ENCODE measurements at places on chromosomes 6 and 20.

DNA sequence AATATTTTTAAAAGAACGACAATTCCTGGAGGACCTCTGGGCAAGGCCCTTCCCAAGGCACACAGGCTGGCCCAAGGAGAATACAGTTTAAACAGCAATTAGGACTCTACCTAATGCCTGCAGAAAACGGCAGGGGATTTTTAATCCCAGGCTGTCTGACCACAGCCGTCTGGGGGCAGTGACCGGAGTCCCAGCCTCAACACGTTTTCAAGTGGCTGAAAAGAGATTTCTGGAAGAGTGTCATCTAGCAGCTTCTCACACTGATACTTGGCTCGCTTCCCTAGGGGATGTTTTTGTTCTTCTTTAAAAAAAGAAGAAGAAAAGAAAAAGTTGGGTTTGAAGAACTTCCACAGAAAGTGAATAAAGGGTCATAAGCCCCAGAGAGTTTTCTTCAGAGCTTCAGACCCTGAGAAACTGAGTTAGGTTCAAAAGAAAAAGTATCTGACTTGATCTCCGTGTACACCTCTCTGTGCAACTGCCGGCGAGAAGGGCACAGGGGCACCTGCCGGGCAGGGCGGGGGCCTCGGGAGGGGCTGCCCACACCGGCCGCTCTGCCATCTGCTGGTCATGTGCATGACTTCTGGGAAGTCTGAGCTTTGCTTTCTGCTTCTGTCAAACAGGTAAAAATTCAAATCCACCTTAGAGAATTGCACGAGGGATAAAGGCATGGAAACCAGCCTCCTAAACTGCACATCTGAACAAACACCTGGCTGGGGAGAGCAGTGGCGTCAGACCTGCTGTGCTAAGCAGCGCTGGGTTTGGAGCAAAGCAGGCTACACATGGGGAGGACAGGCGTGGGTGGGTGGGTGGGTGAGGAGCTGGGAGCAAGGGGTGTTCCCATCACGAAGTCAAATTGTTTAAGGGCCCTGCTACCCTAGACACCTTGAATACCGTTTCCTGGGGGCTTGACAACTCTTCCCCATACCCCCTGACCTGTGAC lies 33.0 kb downstream of the RRBP1 start:
- no peak for DNase-seq

GRCh38 chr20:22629927-22630326 lies 45.6 kb upstream of the FOXA2 start:
- no peak for DNase-seq

- DNase-seq, result no peak
Observed at GRCh38 chr6:37242429-37243052, 15.0 kb upstream of the TBC1D22B start.

GRCh38 chr20:8642247-8642646 lies 426.6 kb upstream of the PLCB4 start:
- no peak for DNase-seq

- peak; percentile 64 for DNase-seq
Observed at GRCh38 chr20:54103067-54103761, 32.8 kb upstream of the BCAS1 start.

GRCh38 chr6:134177236-134177635 lies 124.8 kb upstream of the SLC2A12 start:
- DNase-seq, result no peak

GRCh38 chr6:156778454-156779205 lies 1.5 kb downstream of the ARID1B start:
- DNase-seq, result peak; percentile 36

DNA sequence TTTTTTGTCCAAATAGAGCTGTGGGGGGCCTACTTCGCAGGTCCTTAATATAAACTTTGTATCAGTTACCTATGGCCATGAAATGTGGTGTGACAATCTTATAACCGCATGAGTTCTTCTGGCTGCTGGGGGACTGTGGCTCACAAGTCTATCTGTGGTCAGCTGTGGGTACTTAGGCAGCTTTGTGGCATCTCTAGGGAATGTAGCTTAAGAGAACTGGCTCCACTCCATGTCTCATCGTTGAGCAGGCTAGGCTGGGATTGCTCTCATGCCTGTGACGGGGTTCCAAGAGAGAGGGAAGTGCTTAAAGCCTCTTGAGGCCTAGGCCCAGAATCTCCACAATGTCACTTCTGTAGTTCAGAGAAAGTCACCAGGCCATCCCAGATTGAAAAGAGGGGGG lies 140.5 kb downstream of the BTBD3 start:
- no peak for DNase-seq

DNA sequence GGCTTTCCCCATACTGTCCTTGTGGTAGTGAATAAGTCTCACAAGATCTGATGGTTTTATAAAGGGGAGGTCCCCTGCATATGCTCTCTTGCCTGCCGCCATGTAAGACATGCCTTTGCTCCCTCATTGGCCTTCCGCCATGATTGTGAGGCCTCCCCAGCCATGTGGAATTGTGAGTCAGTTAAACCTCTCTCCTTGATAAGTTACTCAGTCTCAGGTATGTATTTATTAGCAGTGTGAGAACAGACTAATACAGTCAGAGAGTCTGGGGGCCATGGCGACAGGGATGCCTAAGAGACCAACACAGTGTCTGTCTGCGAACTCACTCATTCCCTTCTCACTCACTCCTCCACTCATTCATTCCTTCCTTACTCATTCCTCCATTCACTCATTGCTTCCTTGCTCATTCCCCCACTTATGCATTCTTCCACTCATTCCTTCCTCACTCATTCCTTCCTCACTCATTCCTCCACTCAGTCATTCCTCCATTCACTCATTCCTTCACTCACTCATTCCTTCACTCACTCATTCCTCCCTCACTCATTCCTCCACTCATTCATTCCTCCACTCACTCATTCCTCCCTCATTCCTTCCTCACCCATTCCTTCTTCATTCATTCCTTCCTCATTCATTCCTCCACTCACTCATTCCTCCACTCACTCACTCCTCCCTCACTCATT lies 137.5 kb upstream of the AGPAT4 start:
- no peak for DNase-seq

DNA sequence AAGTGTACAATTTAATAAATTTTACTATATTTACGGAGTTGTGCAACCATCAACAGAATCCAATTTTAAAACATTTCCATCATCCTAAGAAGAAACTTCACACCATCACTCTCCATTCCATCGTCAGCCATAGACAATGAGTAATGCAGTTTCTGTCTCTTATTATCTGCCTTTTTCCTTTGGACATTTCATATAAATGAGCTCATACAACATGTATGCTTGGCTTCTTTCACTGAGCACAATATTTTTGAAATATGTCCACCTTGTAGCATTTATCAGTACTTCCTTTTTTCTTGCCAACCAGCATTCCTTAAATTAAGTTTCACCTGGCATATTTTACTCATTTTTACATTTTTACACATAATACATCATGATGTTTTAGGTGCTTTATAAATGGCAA lies 22.7 kb upstream of the HIVEP1 start:
- DNase-seq, result no peak

GRCh38 chr6:131669891-131670290 lies 31.3 kb downstream of the OR2A4 start:
- DNase-seq, result no peak

DNA sequence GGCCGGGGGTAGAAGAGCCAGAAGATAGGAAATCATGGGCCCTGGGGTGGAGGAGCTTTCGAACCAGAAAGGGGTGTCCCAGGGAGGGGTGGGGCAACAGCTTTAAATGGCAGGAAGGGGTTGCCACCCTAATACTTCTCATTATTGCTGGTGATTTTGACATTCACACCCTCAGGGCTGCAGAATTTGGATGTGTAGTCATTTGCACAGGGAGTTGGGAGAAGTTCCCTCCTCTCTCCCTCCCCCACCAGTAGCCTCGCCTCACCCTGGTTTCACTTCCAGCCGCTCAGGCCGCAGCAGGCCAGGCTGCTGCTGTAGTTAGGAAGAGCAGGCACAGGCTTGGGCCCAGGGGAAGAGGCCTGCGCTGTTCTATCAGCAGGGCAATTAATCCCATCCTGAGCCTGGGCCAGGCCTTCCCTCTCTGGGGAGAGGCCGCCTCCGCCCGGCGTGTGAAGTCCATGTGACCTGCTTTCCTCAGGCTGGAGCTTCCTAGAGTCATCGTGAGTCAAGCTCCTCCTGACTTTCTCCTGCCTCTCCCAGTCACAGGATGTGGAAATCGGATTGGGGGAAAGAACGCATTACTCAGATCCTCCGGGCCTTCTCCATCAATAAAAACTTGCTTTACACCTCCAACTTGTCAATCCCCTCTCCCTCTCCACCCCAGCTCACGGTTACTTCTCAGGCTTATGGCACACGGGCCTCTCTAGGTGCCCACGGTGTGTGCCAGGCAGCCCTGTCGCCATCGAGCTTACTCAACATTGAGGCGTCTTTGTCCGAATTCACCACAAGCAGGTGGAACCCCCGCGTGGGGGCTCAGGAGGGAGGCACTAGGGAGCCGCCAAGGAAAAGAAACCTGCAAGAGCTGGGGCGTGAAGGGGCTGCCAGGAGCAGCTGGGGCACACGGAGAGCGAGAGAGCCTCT lies 7.8 kb downstream of the ADTRP start:
- DNase-seq, result no peak

- DNase-seq, result no peak
Observed at GRCh38 chr6:5592886-5593519, 331.7 kb downstream of the FARS2 start.

GRCh38 chr6:91161246-91161645 lies 574.4 kb upstream of the MAP3K7 start:
- no peak for DNase-seq

GRCh38 chr6:20722455-20722854 lies 188.2 kb downstream of the CDKAL1 start:
- no peak for DNase-seq

DNA sequence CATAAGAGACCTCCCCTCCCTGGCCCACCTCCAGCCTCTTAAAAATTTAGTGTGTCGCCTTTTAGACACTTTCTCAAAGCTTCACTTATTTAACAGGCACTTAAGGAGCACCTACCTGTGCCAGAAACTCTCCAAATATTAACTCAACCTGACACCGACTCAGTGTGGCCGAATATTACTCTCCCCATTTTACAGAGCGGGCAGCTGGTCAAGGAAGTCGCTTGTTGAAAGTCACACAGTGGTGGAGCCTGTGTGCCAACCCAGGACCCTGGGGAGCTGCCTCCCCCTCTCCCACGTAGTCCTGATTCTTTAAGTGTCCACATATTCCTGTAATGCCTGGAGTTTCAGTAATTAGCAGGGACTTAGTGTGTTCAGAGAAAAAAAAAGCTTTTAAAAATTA lies 1.0 kb upstream of the PMEPA1 start:
- no peak for DNase-seq
